Esophagus squamous epithelium (tissue), 5 donors: ENCODE measurements at places on chromosomes 1 and 21.

GRCh38 chr1:101217148-101217547 is 19.7 kb upstream of the S1PR1 start:
- no peak for DNase-seq

- no peak for DNase-seq
Observed at GRCh38 chr1:202184750-202185460, 8.7 kb upstream of the LGR6 start.

GRCh38 chr1:16117369-16117768 is 38.5 kb downstream of the EPHA2 start:
- DNase-seq, result no peak

GRCh38 chr1:84995484-84996334 is 1.2 kb downstream of the MCOLN2 start:
- no peak for DNase-seq

DNA sequence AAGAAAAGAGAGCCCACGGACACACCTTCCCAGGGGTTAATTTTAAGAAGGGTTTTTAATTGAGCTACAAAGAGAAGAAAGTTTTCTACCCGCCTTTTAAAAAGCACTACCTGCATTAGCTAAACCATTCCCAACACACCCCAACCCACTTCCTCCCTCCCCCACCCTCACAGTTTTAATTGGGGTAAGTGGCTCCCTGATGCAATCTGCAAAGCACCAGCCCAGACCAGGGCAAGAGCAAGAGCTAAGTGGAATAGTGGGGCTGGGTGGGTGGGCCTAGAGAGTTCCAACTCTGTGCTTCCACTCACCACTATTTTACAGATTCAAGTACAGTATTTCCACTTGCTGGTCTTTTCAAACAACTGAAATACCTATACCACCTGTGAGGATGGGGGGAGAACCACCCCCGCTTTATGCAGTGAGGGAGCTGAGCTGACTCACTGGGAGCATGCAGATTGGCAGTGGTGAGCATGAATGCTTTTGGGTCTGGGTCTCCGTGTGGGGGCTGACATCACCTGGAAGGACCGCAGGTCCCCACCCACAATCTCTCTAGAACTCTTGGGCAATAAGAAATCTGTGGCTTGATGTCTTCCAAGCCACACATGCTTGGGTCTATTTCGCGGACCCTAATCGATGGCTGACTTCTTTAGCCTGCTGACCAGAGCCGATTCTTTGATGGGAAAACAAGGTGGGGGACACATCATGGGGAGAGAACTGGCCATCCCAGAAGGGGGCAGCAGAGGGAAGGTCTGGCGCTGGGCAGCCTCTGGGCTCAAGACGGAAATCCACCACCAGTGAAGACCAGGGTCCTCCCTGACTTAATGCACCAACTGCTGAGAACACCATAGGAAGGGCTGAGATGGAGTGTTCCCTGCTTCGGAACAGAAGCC is 95.5 kb downstream of the SSBP3 start:
- DNase-seq, result no peak

GRCh38 chr1:183370399-183371058 is 47.7 kb downstream of the NMNAT2 start:
- no peak for DNase-seq

- DNase-seq, result no peak
Observed at GRCh38 chr1:182484067-182484466, 34.1 kb downstream of the RGSL1 start.

DNA sequence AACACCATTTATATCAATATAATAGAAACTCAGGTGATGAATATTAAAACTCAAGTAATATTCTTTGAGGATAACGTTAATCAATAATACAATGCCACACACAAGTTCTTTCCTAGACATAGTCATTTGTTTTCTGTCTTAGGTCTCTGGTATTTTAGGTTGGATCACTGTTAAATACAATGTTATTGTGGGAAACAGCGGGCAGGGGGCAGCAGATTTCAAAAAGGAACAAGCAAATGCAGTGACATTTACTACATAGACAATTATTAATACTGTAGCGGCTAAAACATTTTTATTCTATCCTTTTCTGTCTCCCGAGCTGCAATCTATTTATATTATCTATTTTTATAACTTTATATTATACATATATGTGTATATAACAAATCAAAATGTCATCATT is 186.4 kb upstream of the ZNHIT6 start:
- DNase-seq, result no peak

- no peak for DNase-seq
Observed at GRCh38 chr1:230249695-230250480, 176.2 kb downstream of the PGBD5 start.

DNA sequence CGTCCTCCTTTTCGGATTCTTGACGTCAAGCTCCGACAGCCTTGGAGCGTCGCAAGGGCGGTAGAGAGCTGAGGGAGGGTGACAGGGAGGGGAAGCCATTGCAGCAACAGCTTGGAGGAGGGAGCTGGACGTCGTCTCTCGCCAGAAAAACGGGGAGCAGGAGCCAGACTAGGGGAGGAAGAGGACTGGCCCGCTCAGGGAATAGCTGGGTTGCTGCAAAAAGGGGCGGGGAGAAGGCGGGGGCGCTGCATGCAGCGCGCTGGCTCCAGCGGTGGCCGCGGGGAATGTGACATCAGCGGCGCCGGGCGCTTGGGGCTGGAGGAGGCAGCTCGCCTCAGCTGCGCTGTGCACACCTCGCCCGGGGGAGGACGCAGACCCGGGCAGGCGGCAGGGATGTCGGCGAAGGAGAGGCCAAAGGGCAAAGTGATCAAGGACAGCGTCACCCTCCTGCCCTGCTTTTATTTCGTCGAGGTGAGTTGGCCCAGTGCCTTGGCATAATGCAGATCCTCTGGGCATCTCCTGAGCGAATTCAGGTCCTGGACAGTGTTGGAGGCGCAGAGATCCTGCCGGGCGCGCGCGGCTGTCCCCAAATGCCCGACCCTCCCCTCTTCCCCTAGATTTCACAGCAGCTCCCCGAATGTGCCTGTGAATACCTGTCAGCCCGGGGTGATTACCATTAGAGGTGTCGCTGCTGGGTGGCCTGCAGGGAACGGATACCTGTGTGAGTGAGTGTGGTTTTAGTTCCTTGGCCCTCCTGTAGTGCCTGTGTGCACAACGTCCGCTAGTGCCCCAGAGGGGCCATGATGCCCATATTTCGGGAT is at the start of gene PLPPR4:
TSS of gene PLPPR4 (plus strand) at position 292 of the 821 bp plus-strand sequence. CDS start at position 394, 102 bp downstream.
- no peak for DNase-seq

- no peak for DNase-seq
Observed at GRCh38 chr21:33587792-33588484, 546 bp downstream of the DONSON start.

- no peak for DNase-seq
Observed at GRCh38 chr1:22257290-22258275, 114.7 kb upstream of the WNT4 start.

DNA sequence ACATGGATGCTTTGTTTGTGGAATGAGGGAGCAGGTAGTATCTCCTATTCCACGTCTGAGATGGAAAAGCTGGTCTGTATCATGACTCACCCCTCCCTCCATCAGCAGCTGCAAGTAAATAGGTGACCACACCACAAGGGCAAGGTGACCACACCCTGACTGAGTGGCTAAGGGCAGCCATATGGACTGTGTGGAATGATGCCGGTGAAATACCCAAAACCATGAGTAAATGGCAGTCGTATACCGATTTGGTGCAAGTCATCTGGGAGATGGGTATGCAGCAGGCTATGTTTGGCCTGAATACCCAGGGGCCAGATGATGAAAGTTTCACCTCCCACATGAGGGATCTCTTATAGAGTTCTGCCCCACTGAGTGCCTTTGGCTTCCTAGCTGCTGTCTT is 15.8 kb upstream of the UBE2U start:
- no peak for DNase-seq

DNA sequence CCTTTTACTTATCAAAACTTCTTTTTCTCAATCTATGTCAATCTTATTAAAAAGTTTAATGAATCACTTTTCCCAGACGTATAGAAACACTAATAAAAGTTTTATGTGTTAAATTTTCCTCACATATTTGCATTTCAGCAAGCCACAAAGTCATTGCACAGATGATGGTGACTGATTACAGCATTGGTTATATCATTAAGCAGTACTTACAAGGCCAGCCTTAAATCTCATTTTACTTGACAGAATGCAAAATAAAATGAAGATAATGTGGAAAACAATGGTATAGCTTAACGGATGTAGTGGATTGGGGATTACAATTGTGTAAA is 39.5 kb downstream of the TMEM200B start:
- no peak for DNase-seq

DNA sequence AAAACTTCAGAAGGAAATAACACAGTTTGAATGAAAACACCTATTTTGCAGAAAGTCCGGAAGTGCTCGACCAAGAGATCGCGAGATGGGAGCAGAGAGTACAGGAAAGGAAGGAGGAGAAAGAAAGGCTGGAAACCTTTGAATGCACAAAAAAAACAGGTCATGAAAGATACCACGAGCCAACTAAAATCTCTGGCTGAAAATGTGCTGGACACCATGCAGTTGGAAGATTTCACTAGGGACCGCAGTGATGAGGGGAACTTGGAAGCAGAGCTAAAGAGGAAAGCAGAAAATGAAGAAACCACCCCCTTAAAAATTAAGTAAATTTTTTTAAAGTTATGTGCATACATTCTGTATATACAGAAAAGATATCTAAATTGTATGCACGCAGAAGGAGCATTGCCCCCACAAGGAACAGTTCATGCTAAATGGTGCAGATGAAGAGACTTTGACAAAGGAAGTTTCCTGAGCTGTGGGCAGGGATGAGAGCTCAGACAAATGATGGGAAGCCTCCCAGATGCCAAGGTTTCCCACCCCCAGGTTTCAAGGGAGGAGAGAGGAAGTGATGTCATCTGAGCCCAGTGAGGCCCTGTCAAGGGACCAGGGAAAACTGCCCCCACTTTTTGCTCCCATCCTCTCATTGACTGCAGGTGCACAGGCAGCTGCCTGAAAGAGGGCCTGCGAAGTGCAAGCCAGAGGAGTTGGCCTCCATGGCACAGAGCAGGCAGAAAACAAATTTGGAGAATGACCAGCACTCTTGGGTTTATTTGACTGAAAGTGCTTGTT is 52.5 kb downstream of the ETS2 start:
- DNase-seq, result no peak

DNA sequence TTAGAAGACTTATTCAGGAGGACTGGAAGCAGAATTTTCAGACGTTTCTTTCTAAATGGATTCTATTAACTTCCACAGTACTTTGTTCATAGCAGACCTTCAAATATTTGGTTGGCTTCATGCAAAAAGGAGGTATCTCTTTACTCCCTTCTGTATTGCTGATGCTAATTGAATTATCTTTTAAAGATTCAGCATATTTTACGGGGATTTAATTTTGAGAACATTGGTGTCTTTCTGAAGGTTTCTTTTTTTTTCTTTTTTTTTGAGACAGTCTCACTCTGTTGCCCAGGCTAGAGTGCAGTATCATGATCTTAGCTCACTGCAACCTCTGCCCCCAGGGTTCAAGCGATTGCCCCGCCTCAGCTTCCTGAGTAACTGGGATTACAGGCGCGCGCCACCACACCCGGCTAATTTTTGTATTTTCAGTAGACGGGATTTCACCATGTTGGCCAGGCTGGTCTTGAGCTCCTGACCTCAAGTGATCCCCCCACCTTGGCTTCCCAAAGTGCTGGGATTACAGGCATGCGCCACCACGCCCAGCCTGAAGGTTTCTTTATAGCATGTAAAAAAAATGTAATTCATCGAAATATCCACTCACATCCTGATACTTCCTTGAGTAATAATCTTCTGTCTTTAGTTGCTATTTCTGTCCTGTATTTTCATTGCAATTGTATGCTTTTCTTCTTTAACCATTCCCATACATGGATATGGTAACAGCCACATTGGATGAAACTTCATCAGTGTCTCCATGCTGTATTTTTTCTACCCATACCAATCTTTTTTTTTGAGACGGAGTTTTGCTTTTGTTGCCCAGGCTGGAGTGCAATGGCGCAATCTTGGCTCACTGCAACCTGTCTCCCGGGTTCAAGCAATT is 14.5 kb downstream of the CNST start:
- no peak for DNase-seq

DNA sequence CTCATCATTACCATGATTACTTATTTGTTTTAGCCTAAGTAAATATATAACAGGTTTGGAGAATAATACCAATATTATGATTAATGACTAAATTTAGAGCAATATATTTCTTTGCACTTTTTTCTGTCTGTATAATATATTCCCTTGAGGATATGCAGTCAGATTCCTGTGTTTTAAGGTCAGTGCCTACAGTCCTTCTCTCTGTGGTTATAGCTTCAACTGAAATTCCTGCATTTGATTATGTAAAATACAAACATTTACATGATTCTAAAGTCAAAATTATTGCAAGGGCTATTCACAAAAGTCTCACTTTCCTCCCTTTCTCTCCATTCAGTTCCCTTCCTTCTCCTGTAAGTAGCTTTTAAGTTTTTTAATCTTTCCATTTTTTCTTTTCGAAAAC is 142.9 kb upstream of the COL6A1 start:
- no peak for DNase-seq

DNA sequence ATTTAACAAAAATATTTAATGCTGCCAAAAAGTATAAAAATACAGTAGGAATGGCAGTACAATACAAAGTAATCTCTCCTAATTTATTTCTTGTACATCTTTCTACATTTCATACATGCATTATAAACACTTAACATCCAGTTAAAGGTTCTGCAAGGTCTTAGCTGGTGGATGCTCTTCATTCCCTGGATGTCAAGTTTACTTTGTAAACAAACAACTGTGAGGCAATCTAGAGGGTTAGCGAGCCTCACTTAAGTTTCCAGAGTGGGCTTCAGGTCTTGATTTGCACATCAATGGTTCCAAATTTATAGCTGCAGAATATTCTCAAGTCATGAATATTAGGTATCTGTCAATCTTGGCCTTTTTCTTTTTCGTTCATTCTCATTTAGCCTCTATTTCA is 21.3 kb downstream of the RALGPS2 start:
- no peak for DNase-seq

GRCh38 chr1:40381268-40382107 is 8.0 kb downstream of the SMAP2 start:
- DNase-seq, result no peak

- DNase-seq, result no peak
Observed at GRCh38 chr1:6409053-6409452, 10.7 kb downstream of the HES2 start.

- no peak for DNase-seq
Observed at GRCh38 chr1:109531380-109531779, 8.3 kb upstream of the GPR61 start.

- no peak for DNase-seq
Observed at GRCh38 chr1:154744352-154745035, 125.6 kb downstream of the KCNN3 start.

GRCh38 chr1:84000196-84000885 is 1.4 kb upstream of the TTLL7 start:
- no peak for DNase-seq

DNA sequence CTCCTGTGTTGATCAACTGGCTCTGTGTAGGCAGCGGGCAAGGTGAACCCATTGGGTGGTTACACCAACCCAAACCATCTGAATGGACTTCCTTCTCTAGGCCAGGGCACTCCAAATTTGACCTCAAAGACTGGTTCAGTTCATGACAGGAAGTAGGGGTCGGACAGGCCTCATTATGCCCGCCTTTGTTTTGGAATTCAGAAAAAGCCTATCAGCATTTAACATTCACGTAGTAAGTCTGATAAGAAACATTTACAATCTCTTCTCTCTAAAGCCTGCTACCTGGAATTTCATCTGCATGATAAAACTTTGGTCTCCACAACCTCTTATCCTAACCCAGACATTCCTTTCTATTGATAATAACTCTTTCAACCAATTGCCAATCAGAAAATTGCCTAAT is 97.1 kb upstream of the ETV3 start:
- DNase-seq, result no peak

- no peak for DNase-seq
Observed at GRCh38 chr1:232012773-232013386, 386.3 kb downstream of the DISC1 start.
